ENCODE measurements at places on chromosomes 11 and 22.
A peak's percentile ranks its signal among the peaks of the same experiment; 100 is the strongest.

GRCh38 chr11:111939836-111940604 is 2.9 kb downstream of the DIXDC1 start:
- DNase-seq = no peak

DNA sequence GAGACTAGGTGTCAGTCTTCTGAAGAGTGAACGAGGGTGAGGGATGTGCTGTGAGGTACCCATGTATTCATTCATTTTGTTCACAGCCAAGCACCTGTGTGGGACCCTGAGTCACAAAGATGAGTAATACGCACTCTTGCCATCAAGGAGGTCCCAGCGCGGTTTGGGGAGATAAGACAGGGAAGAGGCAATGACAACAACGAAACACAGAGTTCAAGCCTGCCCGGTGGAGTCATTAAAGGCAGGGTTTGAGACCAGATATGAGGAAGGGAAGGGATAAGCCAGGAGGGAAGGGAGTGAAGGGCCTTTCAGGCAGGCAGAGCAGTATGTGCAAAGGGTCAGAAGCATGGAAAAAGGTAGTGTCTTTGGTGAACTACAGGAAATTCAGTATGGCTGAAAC is 4.6 kb downstream of the DCHS1 start:
- DNase-seq = peak; percentile 37

DNA sequence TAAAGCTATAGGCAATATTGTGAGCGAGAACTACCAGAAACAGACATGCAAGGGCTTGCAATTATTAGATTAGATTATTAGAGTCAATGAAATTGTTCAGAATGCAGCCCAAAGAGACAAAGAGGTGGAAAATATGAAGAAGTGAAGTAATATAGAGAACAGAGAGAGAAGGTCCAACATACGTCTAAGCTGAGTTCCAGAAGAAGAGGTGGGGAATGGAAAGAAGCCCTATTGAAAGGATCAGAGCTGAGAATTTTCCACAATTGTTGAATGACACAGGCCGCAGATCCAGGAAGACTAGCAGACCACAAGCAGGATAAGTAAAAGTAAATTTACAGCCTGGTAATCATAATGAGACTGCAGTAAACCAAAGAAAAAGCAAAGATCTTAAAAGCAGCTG is 93.2 kb downstream of the EXT2 start:
- no peak for DNase-seq

DNA sequence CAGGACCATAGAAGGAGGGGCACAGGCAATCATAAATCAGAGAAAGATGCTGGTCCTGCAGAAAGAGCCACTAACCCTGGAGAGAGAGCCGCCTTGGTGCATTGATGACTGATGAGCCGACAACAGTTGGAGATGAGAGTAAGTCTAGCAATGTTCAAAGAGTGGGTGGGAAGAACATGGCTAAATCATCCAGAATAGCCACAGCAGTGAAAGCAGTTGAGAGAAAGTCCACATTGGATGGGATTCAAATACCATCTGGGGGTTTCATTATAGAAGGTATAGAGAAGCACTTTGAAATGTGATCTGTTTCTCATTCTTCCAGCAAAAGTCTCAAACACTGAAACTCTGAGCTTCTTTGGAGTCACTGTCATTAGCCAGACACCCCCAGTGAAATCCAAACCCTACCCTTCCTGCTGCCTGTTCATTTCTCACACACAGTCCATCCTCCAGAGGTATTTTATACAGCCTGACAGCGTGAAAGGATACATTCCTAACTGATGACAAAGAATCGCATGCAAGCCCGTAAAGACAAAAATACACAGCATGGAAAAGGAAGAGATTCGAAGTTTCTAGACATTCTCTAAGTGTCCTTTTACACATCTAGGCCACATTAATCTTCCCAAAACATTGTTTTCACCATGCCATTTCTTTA is 303.1 kb upstream of the MPPED2 start:
- DNase-seq = no peak

GRCh38 chr11:459511-460220 is 9.6 kb downstream of the PTDSS2 start:
- DNase-seq = no peak

DNA sequence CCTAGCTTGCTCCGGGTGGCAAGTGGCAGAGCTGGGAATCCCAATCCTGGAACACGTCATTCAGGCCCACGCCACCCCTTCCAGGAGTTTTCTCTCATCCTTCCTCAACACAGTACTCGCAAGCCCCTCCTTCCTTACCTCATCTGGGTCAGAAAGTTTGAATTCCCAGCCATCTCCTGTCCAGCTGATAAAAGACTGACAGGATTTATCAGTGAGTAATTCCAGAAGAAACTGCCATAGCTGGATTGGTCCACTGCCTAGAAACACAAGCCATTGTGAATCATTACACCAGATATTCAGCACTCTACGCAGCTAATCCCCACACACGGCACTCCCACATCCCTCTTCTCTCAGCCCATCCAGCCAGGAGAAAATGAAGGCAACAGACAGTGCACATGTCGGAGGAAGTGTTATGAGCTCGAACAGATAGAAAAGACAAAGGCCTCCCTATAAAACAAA is 124.0 kb downstream of the ETS1 start:
- no peak for DNase-seq

DNA sequence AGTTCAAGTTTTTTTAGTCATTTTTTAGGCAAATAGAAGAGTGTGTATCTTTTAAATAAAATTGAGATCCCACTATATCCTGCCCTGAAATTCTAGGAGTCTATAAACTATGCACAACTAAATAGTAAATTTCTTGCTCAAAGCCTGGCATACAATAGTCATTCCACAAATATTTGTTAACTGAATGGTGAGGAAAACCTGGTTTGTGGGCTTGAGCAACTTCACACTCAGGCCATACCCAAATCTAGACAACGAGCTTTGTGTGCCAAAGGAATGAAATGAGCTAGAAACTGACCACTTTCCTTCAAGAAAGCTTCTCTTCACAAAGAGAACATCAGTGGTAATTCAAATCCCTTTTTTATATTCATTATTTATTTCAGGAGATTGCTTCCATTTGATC is 39.6 kb upstream of the AMOTL1 start:
- no peak for DNase-seq

GRCh38 chr22:42179616-42180015 is 49.0 kb upstream of the CYP2D6 start:
- DNase-seq = no peak

GRCh38 chr11:9601037-9601875 is 27.8 kb downstream of the WEE1 start:
- DNase-seq = peak; percentile 70

DNA sequence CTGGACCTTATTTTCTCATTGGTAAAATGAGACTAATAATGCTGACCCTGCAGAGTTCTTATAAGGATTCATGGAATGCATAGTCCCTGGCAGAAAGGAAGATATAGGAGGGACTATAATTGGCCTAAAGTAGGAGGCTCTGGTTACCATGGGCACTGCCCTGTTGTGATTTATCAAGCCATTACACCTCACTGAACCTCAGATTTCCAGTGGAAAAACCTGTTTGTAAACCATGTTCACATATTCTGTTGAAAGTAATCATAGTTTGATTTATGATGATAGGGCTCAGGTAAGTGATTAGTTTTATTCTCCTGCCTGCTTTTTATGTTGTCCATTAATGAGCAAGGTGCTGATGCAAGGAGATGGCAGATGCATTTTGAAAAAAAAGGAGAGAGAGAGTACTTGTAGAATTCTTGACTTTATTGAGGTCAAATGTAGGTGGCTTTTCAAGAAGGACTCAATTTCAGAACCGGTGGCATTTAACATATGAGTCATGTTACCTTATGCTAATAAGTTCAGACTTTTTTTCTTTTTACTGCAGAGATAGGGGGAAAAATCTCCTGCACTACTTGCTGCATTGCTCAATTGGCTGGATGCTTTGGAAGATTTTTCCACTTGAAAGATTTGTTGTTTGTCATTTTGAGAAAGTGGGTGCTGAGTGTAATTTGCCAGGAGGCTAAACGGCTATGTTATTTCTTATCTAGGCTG is 14.6 kb downstream of the NF2 start:
- DNase-seq = no peak

- DNase-seq = no peak
Observed at GRCh38 chr11:75775056-75775455, 6.5 kb downstream of the DGAT2 start.

DNA sequence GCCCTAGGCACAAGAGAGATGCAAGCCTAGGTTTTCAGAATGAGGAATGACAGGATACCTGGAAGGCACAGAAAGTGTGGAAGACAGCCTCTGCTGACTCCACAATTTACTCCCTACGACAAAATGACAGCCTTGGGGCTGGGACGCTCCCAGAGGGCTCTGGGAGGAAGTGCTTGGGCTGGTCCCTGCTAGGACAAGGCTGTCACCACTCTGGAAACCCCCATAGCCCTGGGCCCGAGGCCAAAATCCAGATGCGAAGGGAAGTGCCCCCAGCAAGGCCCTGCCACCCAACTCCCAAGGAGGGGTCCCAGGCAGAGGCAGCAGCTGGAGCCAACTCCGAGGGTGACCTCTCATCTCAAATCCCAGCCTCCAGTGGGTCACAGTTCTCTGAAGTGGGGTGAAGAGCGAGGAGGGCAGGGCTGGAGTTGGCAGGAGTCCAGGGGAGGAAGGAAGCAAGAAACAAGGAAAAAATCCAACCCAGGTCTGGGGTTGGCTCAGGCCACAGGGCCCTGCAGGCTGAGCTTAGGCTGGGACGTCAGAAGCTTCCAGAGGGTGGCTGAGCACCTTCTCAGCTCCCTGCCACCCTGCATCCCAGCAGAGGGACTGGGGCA is 6.3 kb upstream of the CDC42EP2 start:
- DNase-seq = no peak

- no peak for DNase-seq
Observed at GRCh38 chr11:64089915-64090805, 54.4 kb downstream of the FLRT1 start.

DNA sequence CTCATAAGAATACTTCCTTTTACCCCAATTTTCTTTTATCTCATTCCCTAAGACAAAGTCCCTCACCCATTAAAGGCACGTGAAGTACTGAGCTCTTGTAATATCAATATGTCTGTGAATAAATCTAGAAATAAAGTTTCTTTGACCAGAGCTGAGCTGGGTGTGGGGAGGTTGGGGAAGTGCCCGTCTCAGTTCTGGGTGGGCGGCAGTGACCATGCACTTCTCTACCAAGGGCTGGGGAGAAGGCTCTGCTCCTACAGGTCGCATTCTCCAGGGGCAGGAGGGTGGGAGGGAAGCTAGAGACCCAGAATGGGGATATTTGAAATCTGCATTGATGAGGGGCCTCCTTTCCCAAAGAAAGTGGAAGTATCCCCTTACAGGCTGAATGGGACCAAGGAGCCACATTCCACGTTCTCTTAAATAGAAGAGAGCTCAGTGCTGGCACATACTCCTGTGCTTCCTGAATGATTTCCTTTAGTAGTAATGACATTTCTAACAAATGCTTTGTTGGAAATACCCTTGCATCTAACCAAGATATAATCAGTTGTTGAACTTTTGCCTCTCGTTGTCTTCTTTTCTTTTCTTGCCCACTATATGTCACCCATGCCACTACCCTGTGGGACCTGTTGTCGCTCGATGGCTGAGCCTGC is 16.1 kb downstream of the RBX1 start:
- no peak for DNase-seq

DNA sequence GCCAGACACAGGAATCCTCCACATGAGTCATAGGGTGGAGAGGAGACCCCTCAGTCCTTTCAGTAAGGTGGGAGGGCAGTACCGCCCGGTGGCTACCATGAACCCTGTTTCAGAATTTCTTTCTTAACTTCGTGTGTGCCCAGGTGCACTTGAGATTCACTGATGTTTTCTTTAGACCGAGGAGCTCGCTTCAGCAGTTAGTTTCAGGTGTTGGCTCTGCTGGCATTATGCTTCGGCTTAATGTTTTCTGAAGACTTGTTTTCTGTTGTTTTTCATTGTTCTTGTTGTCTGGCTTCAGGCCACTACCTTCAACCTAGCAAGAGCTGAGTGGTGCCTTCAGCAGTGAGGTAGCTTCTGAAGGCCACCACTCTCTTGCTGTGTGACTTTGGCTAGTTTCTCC is 71.5 kb downstream of the BMAL1 start:
- DNase-seq = no peak

DNA sequence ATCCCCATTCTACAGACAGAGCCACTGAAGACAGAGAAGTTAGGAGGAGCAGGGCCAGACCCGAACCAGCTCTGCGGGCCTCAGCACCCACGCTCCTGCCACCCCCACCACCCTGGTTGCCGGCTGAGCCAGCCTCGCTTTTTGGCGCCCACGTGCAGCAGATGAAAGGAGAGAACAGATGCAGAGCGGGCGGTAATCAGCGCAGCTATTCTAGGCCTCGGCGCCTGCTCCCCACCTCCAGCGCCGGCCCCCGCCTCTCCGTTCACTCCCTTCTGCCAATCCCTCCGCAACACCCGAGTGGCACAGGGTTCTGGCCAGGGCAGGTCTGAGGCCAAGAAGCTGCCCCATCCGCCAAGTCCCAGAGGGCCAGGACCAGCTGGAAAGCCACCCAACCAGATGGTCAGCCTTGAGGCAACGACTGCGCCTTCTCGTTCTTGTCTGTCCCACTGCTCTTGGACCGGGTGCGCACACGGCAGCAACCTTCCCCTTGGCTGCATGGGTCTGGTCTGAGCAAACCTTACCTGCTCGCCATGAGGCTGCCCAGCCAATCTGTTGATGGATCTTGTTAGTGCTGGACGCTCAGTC is 16.8 kb downstream of the DNAL4 start:
- DNase-seq = no peak

DNA sequence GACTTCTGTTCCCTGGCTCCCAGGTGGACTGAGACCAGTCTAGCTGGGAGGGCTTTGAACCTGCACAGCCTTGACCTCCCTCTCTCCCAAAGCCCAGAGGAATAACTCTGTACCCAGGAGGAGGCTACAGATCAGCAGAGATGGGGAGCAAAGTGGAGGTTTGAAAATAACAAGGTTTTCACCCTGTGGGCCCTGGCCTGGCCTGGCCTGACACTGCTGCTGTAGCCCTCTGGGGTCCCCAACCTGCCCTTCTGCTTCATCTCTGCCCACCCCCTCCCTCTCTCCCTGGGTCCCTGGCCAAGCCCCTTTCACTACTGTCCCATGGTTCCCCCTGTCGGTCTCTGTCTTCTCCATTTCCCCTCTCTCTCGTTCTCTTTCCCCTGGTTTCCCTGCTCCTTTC is 225.2 kb downstream of the BUD13 start:
- DNase-seq = no peak

DNA sequence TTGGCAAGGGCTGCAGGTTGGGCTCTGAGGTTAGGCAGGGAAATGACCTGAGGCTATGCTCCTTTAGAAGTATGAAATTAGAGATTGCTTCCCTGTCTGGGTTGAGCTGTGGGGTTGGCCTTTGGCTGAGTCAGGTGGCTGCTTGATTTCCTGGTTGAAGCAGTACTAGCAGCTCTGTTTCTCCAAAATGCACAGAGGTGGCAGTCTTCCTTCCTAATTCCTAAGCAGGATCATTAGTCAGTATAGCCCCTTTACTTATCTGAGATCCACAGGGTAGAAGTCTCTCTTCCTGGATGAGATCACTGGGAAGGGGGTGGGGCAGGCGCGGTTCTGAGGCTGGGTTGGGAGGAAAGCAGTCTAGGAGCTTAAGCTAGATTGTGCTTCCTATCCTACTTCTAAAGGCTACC is 1917.5 kb downstream of the LRRC4C start:
- DNase-seq = no peak
